ENCODE measurements at places on chromosomes 2 and 18.

DNA sequence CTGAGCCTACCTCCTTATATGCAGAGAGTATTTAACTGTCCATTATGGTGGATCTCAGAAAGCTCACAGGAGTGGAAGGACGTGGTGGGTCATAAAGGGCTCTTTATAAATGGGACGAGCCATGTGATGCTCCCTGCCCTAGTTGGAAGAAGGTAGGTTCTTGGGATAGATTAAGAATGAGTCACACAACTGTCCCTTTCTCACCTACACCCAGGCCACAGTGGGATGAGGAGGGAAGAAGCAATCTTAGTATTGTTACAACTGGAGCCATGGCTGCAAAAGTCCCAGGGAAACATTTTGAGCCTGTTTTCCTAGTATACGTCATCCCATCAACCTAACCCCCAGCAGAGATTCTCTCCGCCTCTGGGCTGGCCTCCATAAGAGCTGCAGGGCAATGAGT, 229.9 kb downstream of the TTC32 start:
- no peak for DNase-seq

DNA sequence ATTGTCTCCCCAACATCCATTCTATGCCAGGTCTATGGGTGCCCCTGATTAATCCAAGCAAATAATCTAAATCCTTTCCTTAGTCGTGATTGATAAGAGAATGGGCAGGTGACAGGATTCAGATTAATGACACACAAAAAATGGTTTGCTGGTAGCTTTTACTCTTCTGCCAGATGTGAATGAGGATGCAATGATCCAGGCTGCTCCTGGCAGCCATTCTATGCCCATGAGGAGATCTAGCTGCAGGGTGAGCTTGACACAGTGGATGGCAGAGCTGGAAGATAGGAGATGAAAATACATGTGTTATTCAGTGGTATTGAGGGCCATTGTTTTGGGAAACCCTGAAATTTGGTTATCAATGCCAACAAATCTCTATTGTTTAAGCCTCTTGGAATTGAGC, 69.7 kb downstream of the ACYP2 start:
- no peak for DNase-seq

DNA sequence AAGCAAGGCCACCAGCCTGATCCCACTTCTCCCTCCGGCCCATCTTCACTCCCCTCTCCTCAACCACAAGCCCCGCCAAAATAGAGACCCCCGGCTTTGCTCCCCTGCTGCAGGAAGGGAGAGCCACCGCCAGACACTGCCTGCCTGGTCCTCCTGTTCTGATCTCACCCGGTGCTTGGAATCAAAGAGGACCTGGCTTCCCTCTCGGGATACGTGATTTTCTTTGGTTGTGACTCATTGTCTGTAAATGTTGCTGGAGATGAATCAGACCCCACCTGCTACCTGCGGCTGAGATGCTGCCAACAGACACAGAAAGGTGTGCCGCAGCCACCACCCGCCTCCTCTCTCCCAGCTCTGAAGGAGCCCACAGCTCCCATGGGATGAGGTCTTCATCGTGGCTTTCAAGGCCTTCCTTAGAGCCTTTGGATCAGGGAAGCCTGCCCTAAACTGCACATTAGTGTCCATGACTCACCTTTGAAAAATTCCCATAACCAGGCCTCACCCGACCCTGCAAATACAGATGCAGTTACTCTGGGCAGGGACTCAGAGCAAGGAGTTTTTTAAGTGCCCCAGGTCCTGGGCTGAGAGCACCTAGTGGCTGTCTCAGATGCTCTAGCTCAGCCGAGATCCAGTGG, 79.4 kb upstream of the ZNF532 start:
- DNase-seq: peak; percentile 12

DNA sequence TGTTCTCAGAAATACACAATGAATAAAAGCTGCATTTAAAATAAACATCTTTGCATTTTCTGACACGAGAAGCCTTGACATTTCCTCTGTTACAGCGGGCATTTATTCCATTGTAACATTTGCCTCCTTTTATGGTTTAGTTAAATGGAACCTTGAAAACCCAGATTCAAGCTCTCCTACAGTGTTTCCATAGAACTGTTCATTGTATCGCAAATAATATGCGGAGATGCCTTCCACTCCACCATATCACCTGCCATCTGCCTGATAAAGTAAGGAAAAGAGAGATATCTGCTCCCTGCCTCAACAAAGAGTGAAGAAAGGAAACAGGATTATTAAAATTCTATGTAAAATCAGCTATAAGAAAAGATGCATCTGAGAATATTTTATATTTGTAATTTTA, 69.8 kb downstream of the CDH19 start:
- DNase-seq: no peak

DNA sequence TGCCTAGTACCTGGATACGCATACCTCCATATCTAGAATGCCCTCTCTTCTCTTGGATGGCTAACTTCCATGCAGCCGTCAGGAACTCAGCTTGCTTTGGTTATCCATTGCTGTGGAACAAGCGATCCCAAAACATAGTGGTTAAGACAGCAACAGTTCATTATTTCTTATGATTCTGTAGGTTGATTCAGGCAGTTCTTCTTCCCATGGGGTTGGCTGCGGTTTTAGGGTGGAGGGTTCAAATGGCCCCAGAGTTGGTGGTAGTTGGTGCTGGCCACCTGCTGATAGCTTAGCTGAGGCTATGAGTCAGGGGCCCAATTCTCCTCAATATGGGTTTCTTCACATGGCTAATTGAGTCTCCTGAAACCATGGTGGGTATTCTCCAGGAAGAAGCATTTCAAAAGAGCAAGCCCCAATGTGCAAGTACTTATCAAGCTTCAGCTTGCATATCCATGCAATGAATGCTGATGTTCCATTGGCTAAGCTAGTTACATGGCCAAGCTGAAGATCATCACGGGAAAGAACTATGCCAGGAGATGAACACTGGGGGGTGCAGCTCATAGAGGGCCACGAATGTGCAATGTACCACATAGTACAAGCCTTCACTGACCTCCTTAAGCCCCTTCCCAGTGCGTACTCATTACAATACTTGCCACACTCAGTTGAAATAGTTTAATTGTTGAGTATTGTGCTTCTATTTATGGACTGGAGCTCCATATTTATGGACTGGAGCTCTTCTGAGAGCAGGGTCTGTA, 10.0 kb upstream of the RHOB start:
- no peak for DNase-seq

- DNase-seq: no peak
These were observed 276.7 kb downstream of the CALCRL start for GRCh38 chr2:187171318-187171717.

DNA sequence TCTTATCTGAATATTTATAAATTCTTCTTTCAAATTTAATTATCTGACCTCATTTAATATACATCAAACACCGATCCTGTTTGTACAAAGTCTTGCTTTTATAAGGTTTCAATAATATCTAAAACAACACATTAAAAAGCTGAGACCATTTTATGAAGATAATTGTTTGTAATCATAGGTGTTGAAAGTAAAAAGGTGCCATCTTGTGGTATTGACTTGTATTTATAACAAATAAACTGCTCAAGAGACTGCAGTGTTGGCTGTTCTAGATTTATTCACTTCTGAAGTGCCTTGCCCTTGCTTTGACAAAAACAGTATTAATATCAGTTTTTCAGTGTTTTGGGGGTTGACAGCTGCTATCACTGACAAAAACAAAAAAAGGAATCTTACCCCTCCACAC, 286.8 kb upstream of the HNMT start:
- no peak for DNase-seq

DNA sequence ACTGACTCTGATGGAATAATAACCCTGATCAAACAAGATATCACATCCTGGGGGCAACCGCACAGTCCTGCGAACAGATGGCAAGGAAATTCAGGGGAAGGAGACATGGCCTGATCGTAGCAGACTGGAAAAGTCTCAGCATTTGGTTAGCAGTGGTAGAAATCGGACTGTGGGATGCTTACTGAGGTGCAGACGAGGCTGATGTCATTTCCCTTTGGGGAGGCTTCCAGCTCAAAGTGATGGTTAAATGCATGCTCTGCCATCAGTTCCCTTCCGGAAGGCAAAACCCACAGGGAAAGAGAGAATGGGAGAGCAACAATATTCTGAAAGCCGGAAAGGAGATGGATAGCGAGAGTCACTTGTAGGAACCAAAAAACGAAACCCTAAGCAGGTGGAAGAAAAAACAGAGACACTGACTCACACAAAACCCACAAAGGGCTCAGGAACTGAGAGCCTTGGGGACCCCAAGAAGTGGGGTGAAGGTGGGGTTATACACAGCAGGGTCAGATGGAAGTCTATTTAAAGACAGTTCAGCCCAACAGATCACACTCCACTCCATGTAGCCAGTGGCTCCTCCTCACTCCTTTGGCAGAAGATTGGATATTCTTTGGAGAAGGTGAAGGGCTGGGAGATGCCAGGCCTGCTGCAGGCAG, 93.1 kb downstream of the INPP5D start:
- DNase-seq: no peak

- DNase-seq: no peak
These were observed 22.7 kb downstream of the HNMT start for GRCh38 chr2:137987011-137987410.

- no peak for DNase-seq
These were observed 68.8 kb downstream of the SH3RF3 start for GRCh38 chr2:109197491-109198418.

DNA sequence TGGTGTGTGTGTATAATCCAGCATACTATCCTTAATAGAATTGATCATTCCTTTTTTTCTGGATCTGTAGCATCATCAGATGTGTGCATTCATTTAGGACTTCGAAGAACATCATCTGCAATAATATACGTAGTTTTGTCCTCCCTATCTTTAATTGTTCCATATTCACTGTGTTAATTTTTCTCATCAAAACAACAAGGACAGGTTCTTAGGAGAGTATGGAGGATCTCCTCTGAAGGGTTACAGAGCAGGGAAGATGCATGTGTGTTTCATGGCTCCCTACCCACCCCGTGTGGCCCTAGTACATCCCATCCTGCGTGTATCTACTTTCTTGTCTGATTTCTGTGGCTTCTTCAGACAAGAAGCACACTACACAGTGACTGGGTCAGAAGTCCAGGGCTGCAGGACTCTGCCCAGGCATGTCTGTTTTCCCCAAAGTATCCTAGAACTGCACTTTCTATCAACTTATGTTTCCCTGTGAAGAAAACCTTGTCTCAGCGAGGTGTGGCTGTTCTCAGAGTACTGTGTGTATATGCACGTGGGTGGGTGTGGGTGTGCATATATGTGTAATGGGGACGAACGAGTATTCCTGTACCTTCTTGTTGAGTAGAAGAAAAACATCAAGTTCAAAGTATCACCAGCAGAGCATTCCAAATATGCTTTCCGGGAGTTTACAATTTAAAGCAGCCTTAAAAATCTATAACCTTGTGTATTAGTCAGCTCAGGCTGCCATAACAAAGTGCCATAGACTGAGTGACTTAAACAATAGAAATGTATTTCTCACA, 220.4 kb upstream of the FOSL2 start:
- no peak for DNase-seq

- DNase-seq: no peak
These were observed 74.5 kb downstream of the MYCN start for GRCh38 chr2:16014802-16015201.

GRCh38 chr2:15989559-15989958, 49.2 kb downstream of the MYCN start:
- no peak for DNase-seq

GRCh38 chr2:232714969-232715368, 17.8 kb downstream of the GIGYF2 start:
- DNase-seq: no peak

GRCh38 chr18:70234667-70235459, 29.4 kb upstream of the RTTN start:
- no peak for DNase-seq

- DNase-seq: no peak
These were observed 89.1 kb upstream of the MBOAT2 start for GRCh38 chr2:9092383-9093282.

- DNase-seq: no peak
These were observed 4.7 kb downstream of the HMSD start for GRCh38 chr18:63953811-63954210.

- no peak for DNase-seq
These were observed 18.0 kb upstream of the GLS start for GRCh38 chr2:190862571-190862991.

DNA sequence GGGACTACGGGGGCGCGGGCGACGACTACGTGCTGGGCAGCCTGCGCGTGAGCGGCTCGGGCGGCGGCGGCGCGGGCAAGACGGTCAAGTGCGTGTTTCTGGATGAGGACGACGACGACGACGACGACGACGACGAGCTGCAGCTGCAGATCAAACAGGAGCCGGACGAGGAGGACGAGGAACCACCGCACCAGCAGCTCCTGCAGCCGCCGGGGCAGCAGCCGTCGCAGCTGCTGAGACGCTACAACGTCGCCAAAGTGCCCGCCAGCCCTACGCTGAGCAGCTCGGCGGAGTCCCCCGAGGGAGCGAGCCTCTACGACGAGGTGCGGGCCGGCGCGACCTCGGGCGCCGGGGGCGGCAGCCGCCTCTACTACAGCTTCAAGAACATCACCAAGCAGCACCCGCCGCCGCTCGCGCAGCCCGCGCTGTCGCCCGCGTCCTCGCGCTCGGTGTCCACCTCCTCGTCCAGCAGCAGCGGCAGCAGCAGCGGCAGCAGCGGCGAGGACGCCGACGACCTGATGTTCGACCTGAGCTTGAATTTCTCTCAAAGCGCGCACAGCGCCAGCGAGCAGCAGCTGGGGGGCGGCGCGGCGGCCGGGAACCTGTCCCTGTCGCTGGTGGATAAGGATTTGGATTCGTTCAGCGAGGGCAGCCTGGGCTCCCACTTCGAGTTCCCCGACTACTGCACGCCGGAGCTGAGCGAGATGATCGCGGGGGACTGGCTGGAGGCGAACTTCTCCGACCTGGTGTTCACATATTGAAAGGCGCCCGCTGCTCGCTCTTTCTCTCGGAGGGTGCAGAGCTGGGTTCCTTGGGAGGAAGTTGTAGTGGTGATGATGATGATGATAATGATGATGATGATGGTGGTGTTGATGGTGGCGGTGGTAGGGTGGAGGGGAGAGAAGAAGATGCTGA, 1.4 kb downstream of the SOX11 start:
- DNase-seq: no peak

DNA sequence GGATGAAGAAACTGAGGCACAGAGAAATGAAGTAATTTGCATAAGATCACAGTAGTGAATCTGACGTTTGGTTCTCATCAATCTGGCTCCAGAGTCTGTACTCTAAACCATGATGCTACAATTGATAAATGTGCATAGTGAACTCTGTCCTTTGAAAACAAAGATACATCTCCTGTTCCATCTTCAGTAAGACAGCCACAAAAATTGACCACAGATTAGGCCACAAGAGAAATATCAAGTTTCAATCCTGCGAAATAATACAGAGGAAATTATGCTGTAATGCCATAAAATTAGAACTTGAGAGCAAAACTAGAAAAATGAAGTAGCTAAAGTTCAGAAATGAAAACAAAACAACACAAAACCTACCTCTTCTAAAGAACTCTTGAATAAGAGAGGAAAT, 28.4 kb downstream of the FAM98A start:
- DNase-seq: no peak

DNA sequence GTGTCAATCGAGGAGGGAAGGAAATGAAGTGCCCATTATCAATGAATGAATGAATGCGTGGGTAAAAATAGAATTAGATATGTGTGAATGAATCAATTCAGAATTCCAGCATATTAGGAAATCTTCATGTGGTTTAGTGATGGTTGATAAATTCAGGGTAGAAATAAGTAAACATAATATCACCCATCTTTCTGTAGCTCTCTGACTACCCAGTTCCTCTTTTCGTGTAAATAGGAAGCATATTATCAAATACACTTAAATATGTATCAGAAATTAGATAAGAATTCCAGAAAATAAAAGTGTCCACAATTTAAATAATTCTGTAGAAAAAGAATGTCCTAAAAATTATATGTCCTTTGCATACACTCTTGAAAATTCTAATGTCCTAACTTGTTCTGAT, 552.9 kb upstream of the LRATD1 start:
- no peak for DNase-seq
